ENCODE measurements at places on chromosomes 12 and 14.

GRCh38 chr12:14317362-14318146 lies 47.9 kb upstream of the ATF7IP start:
- no peak for DNase-seq

GRCh38 chr12:5716201-5716600 lies 228.9 kb downstream of the ANO2 start:
- no peak for DNase-seq

- DNase-seq, result no peak
Observed at GRCh38 chr12:108921946-108922345, 42.1 kb downstream of the DAO start.

- no peak for DNase-seq
Observed at GRCh38 chr12:103905730-103906349, 24.4 kb upstream of the HSP90B1 start.

- no peak for DNase-seq
Observed at GRCh38 chr14:68558096-68558495, 234.8 kb downstream of the ZFP36L1 start.

Data from stimulated activated CD8-positive, alpha-beta memory T cell treated with anti-CD3 and anti-CD28 coated beads, Interleukin-4, amount 100 ng/mL, for 1 hour (primary cell).